Stimulated activated CD8-positive, alpha-beta memory T cell treated with anti-CD3 and anti-CD28 coated beads, Interleukin-4, amount 100 ng/mL, for 48 hours (primary cell): ENCODE measurements at places on chromosomes 7 and 10.

- DNase-seq, result no peak
Observed at GRCh38 chr10:130121486-130122079, 11.0 kb upstream of the C10orf143 start.

GRCh38 chr10:132548869-132549268 lies 11.3 kb downstream of the INPP5A start:
- DNase-seq, result no peak

DNA sequence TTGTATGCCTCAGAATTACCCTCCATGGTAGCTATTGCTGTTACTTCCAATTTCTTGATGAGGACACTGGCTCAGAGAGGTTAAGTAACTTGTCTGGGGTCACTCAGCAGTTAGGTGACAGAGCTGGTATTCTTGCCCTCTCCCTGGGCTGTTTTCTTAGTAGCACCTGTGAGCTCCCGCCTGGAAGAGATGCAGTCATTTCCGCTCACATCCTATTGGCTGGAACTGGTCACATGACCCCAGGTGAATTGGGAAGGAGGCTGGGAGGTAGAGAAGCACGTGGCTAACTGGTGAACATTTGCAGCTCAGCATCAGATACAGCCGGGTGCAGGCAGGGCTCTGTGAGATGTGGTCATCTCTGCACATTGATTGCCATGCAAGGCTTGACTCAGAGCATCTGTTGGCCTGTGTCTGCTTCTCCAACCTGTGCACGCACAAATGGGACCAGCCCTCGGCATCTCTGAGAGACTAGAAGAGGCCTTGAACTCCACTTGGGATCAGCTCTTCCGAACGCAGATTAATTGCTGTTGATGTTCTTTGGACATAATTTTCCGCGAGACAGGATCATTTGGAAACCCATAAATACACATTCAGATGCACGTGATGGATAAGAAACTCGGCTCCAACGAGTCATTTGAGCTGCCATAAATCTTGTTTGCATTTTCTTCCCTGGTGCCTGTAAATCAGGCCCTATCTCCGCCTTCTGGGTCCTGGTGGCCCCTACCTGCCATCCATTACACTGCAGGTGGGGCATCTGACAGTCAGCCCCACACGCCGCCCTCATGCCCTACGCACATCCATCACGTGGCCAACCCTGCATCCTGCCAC lies 42.8 kb downstream of the MYL10 start:
- no peak for DNase-seq

GRCh38 chr7:141317033-141317585 lies 234.1 kb upstream of the AGK start:
- no peak for DNase-seq

DNA sequence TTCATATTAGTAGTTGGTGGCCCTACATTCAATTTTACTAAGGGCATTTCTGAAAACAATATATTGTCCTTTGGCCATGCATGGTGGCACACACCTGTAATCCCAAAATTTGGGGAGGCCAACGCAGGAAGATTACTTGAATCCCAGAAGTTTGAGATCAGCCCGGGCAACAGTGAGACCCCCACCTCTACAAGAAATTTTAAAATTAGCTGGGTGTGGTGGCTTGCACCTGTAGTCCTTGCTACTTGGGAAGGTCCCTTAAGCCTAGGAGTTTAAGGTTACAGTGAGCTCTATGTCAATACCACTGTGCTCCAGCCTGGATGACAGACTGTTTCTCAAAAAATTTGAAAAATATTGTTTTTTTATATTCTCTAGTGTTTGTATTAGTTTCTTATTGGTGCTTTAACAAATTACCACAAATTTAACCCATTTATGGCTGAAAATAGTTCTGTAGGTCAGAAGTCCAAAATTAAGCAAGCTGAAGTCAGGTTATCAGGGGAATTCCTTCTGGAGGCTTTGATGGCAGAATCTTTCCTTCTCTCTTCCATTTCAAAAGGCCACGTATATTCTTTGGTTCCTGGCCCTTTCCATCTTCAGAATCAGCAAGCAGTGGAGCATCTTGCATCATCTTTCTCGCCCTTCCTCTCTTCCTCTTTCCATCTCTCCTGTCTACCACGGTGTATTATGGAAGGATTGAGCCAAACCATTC lies 12.4 kb downstream of the CBX3 start:
- DNase-seq, result no peak

DNA sequence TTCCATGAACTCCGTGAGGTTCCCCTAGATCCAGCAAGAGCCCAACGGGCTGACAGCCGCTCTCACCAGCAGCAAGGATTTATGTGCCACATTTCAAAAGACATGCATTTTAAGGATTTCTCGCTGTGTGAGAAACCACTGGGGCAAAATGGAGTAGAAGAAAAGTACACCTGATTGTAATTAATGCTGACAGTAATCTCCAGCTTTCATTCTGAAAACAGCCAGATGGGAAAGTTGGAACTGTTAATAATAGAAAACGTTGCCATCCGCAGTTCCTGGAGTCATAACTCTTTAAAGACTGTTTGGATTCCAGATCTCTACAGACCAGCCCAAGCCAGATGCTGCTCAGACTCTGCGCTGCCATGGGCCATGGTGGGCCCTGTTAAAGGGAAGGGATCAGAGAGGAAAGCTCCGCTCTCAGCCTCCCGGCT lies 216.9 kb upstream of the GLI3 start:
- no peak for DNase-seq

- no peak for DNase-seq
Observed at GRCh38 chr7:22845221-22845834, 22.7 kb upstream of the TOMM7 start.

- no peak for DNase-seq
Observed at GRCh38 chr10:20956843-20957242, 59.7 kb upstream of the NEBL start.

DNA sequence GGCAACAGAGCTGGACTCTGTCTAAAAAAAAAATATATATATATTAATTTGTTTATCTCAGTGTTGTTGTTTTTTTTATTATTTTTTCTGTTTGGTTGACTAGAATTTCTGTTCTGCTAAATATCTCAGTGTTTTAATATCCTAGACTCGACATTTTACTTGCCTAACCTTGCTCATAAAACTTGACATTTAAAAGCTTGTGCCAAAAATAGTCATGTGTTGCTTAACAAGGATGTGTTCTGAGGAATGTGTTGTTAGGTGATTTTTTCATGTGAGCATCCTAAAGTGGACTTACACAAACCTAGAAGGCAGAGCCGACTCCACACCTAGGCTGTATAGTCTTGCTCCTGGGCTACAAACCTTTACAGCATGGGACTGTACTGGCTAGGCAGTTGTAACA lies 23.1 kb downstream of the NRBF2 start:
- DNase-seq, result no peak

GRCh38 chr7:98994046-98994944 lies 116.0 kb downstream of the TRRAP start:
- no peak for DNase-seq

GRCh38 chr10:22649390-22649841 lies 65.0 kb downstream of the PIP4K2A start:
- peak; percentile 67 for DNase-seq

- DNase-seq, result no peak
Observed at GRCh38 chr7:118858651-118859149, 634.2 kb downstream of the ANKRD7 start.

- peak; percentile 86 for DNase-seq
Observed at GRCh38 chr7:151368136-151368571, 26.5 kb downstream of the NUB1 start.

DNA sequence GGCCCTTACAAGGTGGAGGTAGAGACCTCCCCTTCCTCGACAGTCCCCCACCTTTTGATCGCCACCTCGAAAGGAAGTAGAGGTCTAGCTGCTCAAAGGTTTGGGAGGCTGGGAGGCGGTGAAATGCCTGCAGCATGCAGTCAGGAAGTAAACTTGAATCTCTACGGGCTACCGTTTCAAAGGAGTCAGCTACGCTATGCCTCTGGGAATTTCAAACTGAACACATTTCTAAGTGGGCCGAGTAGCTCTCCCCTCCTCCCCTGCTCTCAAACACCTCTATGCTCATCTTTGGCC lies 68.0 kb downstream of the CXCL12 start:
- DNase-seq, result no peak

- DNase-seq, result no peak
Observed at GRCh38 chr7:108648989-108649388, 79.3 kb downstream of the DNAJB9 start.

GRCh38 chr7:44956157-44956766 lies 22.6 kb downstream of the MYO1G start:
- DNase-seq, result peak; percentile 32

GRCh38 chr7:40909346-40909980 lies 774.7 kb downstream of the SUGCT start:
- no peak for DNase-seq

DNA sequence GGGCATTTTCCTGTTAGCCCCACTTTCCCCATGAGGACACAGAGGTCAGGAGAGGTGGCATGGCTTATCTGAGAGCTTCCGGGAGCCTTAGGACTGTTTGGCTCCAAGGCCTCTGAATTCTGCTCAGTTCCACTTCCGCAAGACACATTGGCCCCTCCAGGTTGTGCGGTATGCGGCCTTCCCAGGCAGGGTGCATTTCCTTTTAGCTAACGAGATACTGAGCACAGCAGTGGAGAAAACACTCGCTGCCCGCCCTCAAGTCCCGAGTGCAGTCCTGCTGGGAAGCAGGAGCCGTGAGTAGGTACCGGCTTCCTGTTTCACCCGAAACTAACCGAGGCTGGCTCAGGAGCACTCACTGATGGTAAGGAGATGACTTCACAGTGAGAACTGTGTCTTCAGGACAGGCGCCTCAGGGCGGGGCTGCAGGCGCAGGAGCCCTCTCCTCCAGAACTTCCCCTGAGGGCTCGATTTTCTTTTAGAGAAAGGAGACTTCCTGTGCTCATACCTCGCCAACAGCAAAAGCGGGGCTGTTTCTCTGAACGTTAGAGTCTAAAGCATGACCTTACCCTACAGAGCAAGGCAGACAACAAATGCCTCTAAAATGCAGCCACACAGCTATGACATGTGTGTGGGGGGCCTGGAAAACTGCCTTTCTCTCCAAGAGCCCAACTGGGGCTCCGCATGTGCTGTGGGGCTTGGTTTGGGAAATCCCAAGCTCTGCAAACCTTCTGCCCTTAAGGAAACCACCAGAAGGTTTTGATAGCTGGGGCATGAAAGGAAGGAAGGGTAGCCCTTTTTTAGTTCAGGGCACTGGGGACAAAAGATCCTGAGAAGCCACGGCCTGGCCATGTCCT lies 25.9 kb downstream of the RGS10 start:
- DNase-seq, result peak; percentile 78

- DNase-seq, result peak; percentile 69
Observed at GRCh38 chr10:93062514-93063143, 2.0 kb downstream of the CYP26C1 start.

GRCh38 chr10:63711867-63712716 lies 190.9 kb downstream of the REEP3 start:
- DNase-seq, result no peak

DNA sequence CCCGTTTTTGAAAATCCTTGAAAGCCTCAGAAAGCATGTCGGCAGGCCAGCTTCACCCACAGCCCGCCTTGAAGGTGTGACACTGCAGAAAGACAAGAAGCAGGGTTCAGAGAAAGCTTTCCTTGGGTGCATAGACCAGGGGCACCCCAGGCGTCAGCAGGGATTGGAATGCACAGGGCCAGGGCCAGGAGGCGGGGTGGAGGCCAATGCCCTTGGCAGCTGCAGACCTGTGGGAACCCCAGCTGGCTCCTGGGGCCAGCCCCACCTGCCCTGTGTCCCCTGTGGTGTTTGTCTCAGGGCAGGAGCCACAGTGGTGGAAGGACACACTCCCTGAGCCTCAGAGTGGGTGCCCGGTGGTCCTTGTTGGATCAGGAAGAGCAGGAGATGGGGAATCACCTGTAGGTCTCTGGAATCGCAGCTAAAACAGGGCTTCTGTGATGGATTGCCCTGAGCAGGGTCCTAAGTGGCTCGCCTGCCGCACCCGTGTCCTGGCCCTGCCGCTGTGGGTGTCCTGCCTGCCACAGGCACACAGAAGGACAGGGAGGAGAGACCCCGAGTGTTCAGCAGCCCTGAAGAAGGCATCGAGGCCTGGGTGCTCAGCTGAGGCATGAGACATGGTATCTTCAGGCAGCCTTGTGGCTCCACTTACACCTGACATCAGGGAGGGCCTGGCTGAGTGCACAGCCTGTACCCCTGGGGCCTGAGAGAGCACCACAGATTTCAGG lies 32.5 kb downstream of the ANXA8 start:
- DNase-seq, result no peak

- no peak for DNase-seq
Observed at GRCh38 chr10:120455004-120455403, 2.0 kb upstream of the PLPP4 start.

DNA sequence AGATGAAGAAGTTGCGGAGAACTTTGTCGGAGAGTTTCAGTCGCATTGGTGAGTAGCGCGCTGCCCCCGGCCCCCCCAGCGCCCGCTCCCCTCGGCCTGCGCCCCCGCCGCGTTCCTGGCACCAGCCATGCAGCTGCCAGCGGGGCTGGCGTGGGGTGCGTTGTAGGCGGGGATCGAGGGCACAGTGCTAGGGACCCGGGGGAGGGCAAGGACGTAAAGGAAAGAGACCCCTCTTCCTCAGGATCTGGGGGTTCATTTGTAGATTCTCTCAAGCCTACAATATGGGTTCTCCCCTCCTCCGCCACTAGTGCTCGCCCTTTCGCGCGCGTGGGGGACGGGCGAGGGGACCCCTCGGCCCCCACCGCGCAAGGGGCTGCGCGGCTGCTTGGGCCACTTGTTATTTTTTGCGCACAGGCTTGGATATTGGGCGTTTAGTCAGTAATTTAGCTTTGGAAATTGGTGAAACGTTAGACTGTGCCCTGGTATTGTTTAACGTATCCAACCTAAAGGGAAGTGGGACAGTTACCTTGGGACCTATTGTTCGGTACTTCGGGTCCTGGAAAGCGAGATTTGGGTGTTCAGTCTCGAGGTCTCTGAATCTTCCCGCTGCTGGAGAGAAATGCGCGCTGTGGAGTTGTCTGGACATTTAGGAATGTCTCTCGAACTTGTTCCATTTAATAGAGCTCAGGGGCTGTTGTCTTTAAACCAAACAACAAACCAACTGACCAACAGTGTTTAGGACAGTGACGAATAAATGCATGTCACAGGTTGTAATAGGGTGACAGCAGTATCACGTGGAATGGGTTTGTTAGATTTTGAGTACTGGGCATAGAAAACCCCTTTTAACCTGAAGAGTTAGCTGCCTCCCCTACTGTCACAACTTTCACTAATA lies 796 bp downstream of the CDK14 start:
- DNase-seq, result no peak

- peak; percentile 43 for DNase-seq
Observed at GRCh38 chr7:140653319-140654108, 12.9 kb upstream of the DENND2A start.

DNA sequence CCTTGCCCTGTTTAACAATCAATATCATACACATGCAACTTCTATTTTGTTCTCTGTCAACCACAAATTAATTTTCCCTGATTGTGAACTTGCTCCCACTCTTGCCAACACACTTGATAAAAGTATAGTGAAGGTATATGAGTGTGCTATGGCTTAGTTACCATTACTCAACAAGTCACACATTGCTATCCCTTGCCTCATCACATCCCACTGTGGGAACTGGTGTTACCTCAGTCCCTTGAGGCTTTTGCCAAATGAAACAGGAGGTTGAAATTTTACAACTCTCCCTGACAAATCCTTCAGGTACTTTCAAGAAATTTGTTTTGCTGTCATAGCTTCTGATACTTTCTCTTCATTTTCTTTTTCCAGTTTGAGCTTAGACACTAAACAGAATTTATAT lies 472.5 kb upstream of the SEMA3D start:
- no peak for DNase-seq
